ENCODE measurements at places on chromosomes 5 and 9.
A peak's percentile ranks its signal among the peaks of the same experiment; 100 is the strongest.

DNA sequence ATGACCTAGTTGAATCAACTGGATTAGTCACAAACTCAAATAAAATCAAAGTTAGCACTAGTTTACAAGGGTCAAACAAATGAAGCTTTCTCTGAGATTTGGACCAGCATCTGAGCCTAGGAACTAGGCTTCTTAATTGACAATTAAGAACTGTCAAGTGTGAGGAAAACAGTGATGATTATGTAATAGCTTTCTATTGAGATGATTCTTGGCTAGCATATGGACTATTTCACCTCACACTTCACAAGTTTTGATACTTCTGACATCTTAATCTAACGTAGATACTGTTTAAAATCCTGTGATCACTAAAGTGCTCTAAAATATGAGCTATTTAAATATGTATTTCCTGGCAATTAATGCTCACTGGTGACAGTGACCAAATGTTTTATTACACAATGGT is 542.9 kb downstream of the EFNA5 start:
- no peak for DNase-seq

GRCh38 chr5:78791501-78792100 is 143.0 kb upstream of the LHFPL2 start:
- DNase-seq: no peak

DNA sequence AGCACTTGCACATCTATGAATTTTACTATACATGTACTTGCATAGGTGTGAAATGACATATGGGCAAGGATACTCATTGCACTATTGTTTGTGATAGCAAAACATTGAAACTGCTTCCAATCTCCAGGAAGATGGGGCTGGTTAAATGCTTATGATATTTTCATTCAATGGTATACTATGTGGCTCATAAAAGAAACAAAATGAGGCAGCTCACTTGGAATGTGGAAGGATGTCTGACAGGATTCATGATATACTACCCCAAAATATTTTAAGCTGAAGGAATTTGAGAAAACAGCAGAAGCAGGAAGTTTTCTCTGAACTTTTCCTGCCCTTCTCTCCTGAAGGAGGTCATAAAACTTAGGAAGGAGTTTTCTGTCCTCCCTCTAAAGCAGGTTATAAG is 99.6 kb upstream of the CAST start:
- no peak for DNase-seq

GRCh38 chr9:136881691-136882108 is 4.6 kb upstream of the TRAF2 start:
- DNase-seq: peak; percentile 38

- DNase-seq: no peak
Observed at GRCh38 chr9:70105147-70105546, 61.5 kb downstream of the MAMDC2 start.
